ENCODE measurements at places on chromosomes 4 and X.

GRCh38 chr4:89835413-89835812 is 1.5 kb downstream of the SNCA start:
- DNase-seq = no peak

GRCh38 chrX:9318766-9319165 is 146.1 kb upstream of the TBL1X start:
- DNase-seq = no peak

DNA sequence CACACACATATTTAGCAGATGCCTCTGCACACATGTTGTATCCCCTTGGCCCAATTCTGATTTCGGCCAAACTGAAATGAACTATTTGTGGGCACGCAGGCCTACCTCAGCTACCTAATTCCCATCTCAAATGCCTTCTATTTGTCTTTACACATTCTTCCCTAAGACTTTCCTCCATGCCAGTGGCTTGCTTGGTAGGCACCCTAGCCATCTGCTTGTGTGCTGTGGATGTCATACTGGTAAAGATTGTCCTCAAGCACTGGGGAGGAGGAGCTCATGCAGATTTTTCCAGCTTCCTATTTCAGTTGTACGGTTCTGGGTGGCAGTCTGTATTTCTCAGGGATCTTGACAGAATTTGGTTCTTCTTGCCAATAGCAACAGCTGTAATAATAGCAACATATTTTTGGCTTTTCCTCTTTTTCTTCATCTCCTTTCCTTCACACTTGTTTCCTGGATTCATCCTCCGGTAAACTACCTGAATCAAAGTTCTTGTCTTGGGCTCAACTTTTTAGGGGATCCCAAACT is 514.3 kb downstream of the ADGRL3 start:
- no peak for DNase-seq

DNA sequence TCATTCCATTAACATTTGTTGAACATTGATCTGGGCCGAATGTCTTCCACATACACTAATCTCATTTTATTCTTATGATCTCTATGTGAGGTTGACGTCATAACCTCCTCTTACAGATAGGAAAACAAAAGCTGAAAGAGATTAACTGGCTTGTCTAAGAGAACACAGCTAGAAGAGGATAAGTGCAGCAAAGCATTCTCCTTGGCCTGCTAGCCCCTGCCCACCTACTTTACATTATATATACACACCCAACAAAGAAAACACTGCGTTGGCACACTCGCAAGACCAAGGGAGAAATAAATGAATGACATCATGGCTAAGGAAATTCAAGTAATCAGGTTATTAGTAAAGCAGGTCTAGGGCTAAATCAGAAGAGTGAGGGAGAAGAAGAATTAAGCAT is 138.4 kb downstream of the PARM1 start:
- DNase-seq = no peak

DNA sequence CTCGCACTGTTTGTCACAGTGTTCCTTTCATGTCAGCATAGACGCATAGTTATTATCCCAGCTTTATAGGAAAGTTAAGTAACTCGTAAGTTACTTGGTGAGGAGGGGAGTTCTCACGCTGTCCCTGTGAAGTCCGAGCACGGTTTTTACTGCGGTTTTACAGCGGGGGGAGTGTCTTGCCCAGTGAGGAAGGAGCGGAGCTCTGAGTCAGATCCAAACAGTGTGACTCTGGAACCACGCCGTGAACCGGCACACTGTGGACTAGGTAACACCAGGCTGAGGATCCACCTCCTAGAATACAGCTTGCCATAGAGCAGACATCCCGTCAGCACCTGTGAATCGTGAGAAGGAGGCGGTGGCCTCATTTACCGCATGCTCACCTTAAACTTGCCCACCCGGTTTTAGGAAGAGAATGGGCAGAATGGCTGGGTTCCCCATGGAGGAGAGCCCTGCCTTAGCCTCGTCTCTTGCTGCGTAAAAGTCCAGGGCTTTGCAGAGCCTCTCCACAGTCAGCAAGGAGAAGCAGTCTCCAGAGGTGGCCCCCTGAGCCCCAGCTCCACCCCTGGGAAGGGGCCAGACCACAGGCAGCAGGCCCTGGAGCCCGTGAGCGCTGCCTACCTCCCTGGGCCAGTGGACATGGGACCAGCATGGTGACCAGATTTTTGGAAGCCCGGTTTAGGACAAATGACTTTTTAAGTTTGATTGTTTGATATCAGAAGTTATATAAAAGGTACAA is 40.2 kb upstream of the HGFAC start:
- DNase-seq = no peak

GRCh38 chr4:162681212-162681611 is 485.5 kb downstream of the NAF1 start:
- DNase-seq = no peak

- no peak for DNase-seq
Measured at GRCh38 chrX:111168314-111168713, 72.3 kb downstream of the PAK3 start.

DNA sequence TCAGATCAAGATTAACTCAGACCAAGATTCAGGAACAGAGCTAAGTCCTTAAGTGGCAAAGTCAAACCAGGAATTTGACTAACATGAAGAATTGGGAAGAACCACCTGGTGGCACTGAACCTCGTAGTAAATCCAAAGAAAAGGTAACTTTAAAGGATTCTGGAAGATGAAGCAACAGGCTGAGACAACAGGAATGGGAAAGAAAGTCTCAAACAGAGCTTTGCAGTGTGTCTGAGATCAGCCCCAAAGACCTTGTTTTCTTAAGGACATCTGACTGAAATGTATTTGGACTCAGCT is 126.1 kb downstream of the ASB9 start:
- no peak for DNase-seq

GRCh38 chr4:82948647-82949204 is 48.2 kb downstream of the THAP9 start:
- DNase-seq = no peak

- no peak for DNase-seq
Measured at GRCh38 chrX:24498181-24498580, 33.1 kb downstream of the PDK3 start.

- no peak for DNase-seq
Measured at GRCh38 chr4:55253948-55254593, 92.0 kb upstream of the SRD5A3 start.

GRCh38 chr4:16245241-16245640 is 19.0 kb upstream of the TAPT1 start:
- no peak for DNase-seq

GRCh38 chr4:19455196-19455595 is 796.5 kb upstream of the SLIT2 start:
- DNase-seq = no peak

GRCh38 chrX:123088331-123088730 is 95.7 kb upstream of the GRIA3 start:
- DNase-seq = no peak

- DNase-seq = no peak
Measured at GRCh38 chr4:43763029-43763610, 685.5 kb downstream of the KCTD8 start.

GRCh38 chr4:159104694-159105414 is 2.0 kb downstream of the RAPGEF2 start:
- no peak for DNase-seq

DNA sequence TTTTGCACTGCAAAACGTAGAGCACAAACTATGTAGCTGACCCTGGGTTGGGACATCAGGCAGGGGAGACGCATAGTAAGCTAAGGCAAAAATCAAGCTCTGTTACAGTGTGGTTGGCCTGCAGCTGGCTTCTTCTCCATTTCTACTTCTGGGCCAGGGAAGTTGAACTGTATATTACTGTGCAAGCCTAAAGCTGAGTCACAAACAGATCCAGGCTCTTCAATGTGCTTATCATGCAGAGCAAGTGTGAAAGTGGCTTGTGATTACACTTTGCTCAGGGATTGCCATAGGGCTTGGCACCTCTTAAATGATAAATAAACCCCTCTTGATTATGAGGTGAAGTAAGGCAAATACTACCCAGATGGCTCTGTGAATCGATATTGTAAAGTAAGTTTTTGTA is 40.5 kb downstream of the CLDN34 start:
- DNase-seq = no peak

DNA sequence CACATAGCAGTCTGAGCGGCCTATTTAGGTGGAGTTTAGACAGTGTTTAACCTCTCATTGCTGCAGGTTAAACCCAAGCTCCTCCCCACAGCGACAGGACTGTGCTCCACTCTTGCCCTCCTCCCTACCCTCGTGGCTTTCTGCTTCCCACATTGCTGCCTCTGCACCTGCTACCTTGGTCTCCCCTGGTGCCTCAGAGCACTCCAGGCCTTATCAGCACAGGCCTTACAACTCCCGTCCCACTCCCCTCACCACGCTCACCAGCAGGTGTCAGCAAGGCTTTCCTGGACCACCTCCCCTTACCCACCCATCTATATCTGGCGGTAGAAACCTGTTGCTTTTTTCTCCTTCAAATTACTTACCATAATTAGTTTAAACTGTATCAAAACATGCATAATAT is 18.6 kb downstream of the HELT start:
- no peak for DNase-seq

DNA sequence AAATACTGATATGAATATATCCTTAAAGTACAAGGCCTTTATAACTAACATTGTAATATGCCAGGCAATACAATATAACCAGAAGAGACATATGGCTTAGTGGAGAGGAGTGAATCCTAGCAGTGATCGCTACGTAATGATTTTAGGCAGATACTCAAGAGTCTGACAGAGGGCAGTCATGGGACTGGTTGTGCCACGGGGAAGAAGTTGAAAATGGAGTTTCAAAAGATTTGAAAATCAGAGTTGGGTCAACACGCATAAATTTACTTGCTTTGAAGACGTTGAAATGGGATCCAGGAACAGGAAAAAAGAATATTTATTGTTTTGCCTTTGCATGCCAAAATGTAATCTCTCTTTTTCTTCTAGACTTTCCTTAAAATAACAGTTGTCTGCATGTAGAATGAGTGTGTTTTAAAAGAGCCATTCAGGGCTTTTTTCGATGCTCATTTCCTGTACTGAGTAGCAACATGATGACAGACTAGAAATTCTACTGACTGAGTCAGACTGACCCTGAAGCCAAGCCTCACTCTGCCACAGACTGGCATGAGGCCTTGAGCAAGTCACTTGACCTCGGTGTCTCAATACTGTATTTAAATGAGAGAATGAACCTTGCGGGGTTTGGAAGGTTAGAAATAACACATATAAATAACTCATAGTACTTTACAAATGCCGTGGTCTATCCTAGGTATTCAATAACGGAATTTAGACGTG is 8.1 kb upstream of the SMS start:
- no peak for DNase-seq

DNA sequence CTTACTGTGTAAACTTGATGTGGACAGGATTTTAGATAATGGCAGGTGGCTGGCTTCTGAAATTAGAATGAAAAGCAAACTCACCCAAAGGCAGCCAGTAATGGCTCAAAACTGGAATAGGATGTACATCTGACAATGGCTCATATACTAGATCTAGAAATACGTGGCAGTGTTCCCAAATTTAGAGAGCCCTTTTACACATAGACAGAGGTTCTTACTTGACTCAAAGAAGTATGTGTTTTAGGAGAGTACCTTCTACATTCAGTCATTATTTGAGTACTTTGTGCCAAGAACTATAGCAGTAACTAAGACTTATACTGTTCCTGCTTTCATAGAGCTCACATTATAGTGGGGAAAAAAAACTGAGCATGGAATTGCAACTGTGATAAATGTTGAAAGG is 48.0 kb downstream of the UBE2K start:
- no peak for DNase-seq

Measured in activated T-cell treated with anti-CD3 and anti-CD28 coated beads, Interleukin-2, amount 50 U/mL, for 4 hours (primary cell).